ENCODE measurements at places on chromosomes 3 and 15.

- DNase-seq: no peak
These were observed 327.7 kb upstream of the NAALADL2 start for GRCh38 chr3:174531262-174531982.

DNA sequence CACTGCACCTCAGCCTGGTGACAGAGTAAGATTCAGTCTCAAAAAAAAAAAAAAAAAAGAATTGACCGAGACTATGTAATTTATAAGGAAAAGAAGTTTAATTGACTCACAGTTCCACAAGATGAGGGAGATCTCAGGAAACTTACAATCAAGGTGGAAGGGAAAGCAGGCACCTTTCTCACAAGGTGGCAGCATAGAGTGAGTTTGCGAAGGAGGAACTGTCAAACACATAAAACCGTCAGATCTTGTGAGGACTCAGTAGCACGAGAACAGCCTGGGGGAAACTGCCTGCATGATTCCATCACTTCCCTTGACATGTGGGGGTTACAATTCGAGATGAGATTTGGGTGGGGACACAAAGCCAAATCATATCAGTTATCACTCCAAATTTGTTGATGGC lies 380.9 kb downstream of the EDEM1 start:
- peak; percentile 10 for DNase-seq

DNA sequence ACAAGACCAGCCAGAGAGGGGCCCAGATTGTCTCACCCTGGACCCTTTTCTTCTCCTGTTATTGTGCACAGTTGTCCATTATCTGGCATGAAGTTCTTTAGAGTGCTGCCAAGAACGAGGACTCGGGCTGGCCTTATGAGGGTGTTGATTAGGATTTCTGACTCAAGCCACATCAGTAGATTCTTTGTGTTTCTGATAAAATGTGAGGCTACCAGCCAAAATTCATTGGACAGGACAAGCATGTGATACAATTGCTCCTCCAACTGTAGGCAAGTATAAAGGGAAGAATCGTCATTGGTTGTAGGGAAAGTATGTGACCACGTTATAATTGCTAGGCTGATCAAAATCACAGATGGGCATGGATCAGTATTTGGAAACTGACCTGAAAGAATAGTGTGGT lies 99.2 kb upstream of the TMC3 start:
- no peak for DNase-seq

- no peak for DNase-seq
These were observed 28.9 kb upstream of the RAD18 start for GRCh38 chr3:8992199-8992598.

DNA sequence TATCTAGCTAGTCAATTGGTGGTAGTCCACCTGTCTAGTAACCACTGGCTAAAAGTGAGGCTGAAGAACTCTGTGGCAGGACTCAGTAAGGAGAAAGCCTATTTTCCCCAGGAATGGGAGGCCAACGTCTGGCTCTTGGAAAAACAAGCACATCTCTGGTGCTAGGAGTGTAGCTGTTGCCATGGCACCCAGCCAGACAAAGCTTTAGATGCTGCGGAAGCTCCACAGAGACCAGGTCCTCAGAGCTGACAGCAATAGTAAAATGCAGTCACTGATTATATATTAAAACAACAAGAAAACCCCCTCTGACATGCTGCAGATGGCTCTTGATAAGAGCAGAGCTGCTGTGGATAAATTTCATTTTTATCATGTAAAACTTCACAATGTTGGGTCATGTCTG lies 124.9 kb upstream of the STRIT1 start:
- no peak for DNase-seq

- DNase-seq: no peak
These were observed 6.4 kb downstream of the ROBO1 start for GRCh38 chr3:79761441-79761840.

DNA sequence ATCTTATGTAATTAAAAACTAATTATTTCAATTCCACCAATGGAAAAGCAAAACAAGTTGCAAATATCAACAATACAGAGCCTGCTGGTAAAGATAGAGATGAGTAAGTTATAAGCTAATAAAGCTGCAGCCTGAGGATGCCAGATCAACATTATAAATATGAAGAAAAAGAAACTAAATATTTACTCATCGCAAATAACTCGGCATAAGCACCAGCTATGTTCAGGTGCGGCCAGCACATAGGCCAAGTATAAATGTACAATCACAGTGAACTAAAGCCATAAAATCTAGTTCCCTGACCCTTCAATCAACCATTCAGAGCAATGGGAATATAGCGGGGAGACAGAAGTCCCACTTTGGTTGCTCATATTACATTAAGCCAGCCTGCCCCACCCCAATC lies 7.7 kb upstream of the RSL24D1 start:
- DNase-seq: no peak

GRCh38 chr3:105758451-105758850 lies 110.4 kb downstream of the CBLB start:
- DNase-seq: no peak

- DNase-seq: no peak
These were observed 2.4 kb upstream of the MAGI1 start for GRCh38 chr3:66041116-66041515.

- no peak for DNase-seq
These were observed 31.6 kb upstream of the RAP2B start for GRCh38 chr3:153130312-153130977.

- peak; percentile 59 for DNase-seq
These were observed 20.2 kb upstream of the DIPK2A start for GRCh38 chr3:143951351-143951971.

- no peak for DNase-seq
These were observed 56.5 kb downstream of the SEMA3G start for GRCh38 chr3:52388348-52388821.

- DNase-seq: no peak
These were observed 43.2 kb upstream of the LEKR1 start for GRCh38 chr3:156782921-156783320.

DNA sequence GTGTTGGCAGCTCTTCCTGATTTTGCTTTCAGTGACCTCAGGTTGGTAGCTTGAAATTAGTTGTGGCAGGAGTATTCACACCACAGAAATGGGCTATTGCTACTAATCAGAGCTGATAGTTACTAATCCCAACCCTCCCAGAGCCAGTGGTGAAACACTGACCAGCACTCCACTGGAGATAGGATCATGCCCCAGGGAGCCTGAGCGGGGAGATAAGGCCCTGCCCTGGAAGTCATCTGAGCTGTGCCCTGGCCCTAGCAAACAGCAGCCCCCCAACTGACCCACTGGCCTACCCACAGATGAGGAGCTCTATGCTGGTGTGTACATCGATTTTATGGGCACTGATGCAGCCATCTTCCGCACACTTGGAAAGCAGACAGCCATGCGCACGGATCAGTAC lies 9.4 kb upstream of the GNAT1 start:
- DNase-seq: no peak

GRCh38 chr15:75455424-75455981 lies 4.0 kb upstream of the SIN3A start:
- peak; percentile 59 for DNase-seq

DNA sequence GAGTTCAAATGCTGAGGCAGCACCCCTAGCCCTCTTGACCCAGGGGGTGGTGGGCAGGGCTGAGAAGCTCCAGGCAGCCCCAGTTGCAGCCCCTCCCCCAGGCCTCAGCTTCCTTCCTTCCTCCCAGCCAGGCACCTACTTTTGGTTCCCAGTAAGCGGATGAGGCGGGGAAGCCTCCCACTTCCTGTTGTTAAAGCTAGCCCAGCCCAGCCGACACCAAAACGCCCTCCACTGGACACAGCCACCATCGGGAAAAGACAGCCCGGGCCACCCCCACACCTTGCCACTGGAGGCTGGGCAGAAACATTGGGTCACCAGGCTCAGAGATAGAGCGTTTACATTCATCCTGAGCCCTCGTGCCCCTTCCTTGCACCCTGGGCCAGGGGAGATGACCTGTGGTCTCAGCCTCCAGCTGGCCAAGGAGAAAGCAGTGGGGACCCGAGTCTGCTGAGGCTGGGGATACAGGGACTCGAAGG lies 3.5 kb downstream of the DUSP7 start:
- peak; percentile 84 for DNase-seq

DNA sequence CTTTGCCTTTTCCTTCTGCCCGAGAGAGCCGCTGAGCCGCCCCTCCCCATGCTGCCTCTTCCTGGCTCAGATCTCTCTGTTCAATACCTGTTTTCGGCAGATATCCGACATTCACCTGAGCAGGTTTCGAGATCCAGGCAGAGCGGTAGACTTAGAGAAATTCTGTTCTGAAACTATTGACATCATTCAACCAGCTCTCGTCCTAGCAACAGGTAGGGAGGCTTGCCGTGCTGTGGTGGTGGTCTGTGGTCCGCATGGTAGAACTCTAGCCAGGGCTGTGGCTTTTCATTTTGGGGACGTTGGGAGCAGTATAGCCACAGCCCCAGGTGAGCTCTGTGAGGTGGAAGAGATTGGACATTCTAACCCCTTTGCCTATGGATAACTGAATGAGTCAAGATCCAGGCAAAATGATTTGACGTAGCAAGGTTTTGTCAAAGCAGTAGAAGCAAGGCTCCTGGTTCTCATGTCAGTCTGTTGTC lies 810 bp downstream of the TMEM62 start:
- DNase-seq: peak; percentile 11

DNA sequence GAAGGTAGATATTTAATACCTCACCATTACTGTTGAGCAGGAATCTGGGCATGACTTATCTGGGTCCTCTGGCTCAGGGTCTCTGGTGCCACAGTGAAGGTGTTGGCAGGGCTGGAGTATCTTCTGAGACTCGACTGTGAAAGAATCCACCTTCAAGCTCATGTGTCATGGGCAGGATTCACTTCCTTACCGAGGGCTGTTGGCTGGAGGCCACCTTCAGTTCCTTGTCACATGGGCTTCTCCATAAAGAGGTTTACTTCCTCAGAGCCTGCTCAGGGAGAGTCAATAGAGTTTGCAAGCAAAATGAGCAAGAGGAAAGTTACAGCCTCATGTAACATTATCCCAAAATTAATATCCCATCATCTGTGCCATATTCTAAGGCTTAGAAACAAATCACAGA lies 459.5 kb downstream of the NR2F2 start:
- peak; percentile 1 for DNase-seq

DNA sequence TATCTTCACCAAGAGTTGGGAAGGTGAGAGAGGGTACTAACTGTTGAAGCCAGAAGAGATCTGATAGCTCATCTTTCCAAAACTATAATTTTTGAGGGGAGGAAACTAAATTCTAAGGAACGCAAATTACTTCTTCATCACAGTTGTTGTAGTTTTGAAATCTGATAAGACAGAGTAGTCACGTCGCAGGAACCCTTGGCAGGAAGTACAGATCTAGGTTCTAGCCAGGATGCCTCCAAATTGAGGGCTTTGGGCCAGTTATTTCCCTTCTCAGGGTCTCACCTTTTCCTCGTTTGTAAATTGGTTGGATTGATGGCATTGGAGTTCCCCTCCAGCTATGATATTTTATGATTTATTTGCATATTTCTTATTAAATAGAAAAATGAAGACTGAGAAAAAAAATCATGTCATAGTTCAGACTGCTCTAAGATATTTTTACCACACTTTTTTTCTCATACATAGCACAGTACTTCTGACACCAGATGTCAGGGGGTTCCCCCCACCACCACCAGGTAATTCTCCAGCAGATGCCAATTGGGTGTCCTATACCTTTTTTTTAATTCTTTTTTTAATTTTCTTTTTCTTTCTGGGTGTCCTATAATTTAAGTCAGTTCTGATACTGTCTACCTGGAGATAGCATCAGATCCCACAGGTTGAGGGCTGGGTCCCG lies 32.3 kb upstream of the APH1B start:
- DNase-seq: no peak

DNA sequence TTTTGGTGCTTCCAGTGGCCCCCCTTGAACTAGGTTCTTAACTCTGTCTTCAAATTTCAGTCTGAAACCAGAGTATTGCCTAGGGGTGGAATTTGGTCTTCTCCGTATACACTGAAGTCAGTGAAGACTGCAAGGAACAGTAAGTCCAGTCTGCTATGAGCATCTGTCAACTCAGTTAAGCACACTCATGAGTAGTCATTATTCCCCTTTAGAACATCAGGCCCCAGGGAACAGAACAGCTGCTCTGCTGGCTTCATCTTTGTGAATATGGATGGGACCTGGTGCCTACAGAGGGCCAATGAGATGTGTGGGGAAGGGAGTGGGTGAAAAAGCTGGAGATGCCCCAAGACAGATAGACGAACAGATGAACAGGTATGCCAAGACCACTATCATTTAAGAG lies 85.2 kb upstream of the PRR23C start:
- no peak for DNase-seq
